ENCODE measurements at places on chromosomes 16 and 17.

DNA sequence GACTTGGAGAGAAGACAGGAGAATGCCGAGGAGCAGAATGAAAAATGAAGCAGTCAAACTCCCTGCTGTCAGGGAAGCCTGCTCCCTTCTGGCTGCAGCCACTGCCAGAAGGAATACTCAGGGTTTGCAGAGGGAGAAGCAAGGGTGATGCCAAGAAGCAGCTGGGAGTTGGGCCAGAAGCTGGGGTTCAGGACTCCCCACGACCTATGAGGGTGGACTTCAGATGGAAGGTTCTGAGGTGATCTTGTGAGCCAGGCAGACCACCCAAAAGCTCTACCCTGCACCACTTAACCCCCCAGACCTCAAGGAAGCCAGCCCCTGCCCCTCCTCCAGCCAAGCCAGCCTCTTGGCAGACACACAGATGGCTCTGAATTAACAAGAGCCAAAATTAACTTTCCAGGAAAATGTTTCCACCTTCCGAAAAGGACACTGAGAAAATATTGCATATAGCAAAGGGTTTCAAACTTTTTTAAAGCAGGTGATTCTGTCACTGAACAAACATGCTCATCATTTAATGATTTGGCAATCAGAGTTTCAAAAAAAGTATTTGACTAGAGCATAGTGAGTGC is 126.0 kb upstream of the ERCC4 start:
- DNase-seq, result no peak

- no peak for DNase-seq
Observed at GRCh38 chr17:66963521-66963908, 992 bp upstream of the CACNG4 start.

GRCh38 chr16:90070440-90070839 is 6.7 kb downstream of the PRDM7 start:
- no peak for DNase-seq

GRCh38 chr16:23508589-23509440 is 1.5 kb downstream of the GGA2 start:
- peak; percentile 18 for DNase-seq

DNA sequence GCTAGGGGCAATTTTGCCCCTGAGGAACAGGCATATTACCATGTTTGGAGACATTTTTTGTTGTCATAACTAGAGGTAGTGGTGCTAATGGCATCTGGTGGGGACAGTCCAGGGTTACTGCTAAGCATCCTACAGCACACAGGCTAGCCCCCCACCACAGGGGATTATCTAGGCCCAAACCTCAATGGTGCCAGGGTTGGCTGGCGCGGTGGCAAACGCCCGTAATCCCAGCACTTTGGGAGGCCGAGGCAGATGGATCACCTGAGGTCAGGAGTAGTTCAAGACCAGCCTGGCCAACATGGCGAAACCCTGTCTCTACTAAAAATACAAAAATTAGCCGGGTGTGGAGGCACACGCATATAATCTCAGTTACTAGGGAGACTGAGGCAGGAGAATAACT is 15.2 kb downstream of the C1QTNF1 start:
- no peak for DNase-seq

DNA sequence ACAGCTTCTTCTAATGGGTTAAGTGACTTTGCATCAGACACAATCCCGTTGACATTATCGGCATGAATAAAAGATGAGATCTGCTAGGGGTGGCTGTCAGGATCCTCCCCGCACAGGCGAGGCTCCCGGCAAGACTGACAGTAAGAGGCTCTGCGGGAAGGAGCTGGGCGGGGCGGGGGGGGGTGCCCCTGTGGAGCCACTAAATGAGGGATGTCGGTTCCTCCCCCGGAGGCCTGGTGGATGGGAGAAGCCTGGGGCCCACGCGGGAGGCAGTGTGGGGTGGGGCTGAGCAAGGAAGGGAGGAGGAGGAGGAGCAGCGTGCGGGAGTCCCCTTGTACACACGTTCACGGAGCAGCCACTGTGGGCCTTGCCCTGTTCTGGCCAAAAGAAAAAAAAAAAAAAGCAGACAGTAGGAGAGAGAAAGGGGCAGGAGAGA is 190.9 kb upstream of the GSE1 start:
- no peak for DNase-seq

- DNase-seq, result no peak
Observed at GRCh38 chr17:64984181-64984580, 64.9 kb upstream of the LRRC37A3 start.

DNA sequence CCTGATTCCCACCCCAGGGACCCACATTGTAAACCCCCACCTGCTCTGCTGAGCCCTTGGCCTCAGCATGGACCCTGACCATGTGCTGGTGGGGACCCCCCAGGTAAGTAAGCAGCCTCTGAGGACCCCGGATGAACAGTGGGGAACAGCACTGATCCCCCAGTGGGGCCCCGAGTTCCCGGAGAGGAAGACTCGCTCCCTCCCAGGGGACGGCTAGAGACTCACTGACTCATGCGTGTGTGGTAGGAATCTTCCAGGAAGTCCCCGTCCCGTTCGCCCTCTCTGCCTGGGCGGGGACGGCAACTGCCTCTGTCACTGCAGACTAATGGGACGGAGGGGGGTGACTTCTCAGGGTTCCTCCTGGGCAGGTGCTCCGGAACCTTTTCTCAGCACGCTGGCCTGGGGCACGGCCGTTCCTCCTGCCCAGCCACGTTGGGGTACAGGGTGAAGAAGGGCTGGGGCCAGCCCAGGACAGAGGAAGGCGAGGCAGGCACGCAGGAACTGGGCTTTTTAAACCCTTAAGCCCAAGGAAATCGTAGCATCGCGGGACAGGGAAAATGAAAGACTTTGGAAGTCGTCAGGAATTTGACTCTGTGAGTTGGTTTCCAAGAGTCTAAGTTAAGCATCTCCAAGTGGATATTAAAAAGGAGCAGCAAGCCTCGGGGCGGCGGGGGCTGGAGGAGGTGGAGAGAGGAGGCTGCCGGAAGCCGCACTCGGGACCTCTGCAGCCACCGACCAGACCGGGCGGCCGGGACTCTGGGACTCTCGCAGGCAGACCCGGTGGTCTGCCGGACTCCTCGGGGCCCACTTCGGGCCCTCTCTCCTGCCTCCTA is 178.7 kb downstream of the SEC14L1 start:
- peak; percentile 91 for DNase-seq

DNA sequence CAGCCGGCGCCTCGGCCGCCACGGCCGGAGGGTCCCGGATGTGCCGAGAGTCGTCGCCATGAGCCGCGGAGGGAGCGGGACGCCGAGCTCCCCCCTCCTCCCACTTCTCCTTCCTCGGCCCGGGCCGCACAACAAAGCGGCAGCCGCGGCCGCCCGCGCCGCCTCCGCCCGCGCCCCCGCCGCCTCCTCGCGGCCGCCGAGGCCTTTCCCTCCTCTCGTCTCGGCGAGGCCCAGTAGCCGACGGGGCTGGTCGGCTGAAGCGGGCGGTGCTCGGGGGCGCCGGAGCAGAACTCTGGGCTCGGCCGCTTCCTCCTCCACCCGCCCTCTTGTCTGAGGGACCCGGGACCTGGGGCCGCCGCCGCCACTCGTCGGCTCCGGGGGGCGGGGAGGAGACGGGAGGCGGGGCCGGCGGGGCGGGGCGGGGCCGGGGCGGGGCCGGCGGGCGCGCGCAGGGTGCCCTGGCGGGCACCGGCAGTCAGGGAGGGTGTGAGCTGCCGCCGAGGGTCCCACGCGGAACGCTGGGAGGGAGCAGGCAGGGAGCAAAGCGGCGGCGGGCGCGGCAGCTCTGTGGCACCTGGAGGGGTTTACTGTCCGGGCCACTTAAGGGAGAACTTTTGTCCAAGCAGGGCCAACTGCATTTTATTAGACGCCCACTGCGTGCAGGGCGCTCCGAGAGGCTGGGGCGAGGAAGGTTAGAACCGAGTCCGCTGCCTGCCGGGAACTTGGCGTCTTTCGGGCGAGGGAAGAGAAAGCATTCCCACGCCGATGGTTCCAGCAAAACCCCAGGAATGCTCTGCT is at the start of gene SMURF2:
Gene SMURF2 (minus strand): TSS at position 332 of the 798 bp plus-strand sequence. CDS start 427 bp downstream, outside the sequence.
- peak; percentile 81 for DNase-seq

GRCh38 chr16:53087101-53087500 is 32.3 kb downstream of the CHD9 start:
- DNase-seq, result no peak

DNA sequence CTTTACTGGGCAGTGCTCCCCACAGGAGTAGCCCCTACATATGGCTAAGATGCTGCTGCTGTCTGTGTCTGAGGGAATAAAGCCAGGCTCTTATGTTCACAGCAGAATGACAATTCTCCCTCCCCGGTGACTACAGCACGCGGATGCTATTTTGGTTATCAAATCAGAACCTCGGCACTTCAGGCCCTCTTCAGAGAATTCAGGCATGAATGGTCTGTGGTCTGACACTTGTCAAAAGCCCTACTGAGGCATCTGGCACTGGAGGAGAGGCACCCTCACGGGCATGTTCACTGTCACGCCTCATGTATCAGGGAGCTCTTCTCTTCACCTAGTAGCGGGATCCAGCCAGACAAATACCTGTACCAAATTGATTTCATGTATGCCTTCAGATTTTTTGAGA is 30.4 kb downstream of the KIAA0513 start:
- DNase-seq, result no peak

- peak; percentile 70 for DNase-seq
Observed at GRCh38 chr17:49952209-49952911, 16.6 kb upstream of the DLX4 start.

DNA sequence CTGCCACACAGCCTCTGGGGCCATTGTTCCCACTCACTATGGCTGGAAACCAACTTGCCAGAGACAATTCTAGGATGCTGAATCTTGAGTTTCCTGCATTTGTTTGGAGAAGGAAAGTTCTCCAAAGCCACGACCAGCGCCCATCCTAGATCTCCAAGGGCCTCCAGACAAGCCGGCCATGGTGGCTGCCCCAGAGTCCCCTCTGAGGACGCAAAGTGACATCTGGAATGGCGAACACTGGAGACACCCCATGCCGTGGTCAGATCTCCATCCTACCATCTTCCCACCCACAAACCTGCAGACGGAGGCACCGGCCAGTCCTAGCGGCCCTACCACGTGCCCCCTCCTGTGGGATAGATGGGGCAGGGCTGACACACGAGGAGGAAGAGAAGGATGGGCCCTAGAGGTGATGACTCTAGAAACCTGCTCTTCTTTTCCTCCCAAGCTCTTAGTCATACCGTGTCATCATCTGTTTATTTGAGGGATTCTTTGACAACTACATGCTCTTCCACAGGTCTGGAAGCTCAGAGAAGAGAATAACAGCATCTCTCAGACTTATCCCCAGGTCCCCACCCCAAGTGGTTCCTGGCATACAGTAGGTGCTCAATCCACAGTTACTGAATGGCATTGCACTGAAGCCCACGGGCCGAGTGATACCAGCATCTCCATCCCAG is 71.3 kb downstream of the MYH11 start:
- DNase-seq, result no peak

- DNase-seq, result no peak
Observed at GRCh38 chr17:75013092-75013559, 656 bp downstream of the MRPL58 start.

- DNase-seq, result no peak
Observed at GRCh38 chr16:86059253-86060171, 160.6 kb downstream of the IRF8 start.

- no peak for DNase-seq
Observed at GRCh38 chr17:40108970-40109824, 8.8 kb upstream of the NR1D1 start.

GRCh38 chr16:72203401-72203800 is 31.4 kb upstream of the PMFBP1 start:
- peak; percentile 54 for DNase-seq

DNA sequence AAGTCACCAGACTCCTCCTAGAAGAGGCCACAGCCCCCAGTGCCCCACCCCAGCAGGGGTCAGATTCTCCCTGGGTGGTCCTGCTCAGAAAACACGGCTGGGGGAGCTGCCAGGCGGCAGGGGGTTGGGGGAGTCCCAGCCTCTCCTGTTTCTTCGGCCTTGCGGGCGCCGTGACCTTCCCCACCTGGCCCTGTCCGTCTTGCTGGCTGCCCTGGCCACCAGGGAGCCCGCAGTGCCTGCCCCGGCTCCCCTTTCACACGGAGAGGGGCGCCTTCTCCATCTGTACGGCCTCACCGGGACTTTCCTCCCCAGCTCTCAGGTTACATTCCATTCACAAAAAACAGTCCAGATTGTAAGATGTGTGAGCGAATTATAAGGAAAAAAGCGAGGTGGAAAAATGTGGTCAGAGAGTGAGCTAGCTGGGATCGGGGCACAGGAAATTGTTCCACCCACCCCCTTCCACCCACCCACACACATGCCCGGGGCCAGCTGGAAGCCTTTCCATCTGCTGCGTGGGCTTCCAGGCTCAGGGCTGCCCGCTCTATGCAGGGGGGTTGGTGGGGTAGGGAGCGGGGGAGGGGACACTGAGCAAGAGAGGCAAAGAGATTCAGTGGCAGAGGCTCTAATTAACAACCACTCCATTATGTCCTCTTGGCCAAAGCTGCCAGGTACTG is 14.6 kb upstream of the CIBAR2 start:
- DNase-seq, result peak; percentile 76

All from EL (cell line).